ENCODE measurements at places on chromosomes 7 and 10.

DNA sequence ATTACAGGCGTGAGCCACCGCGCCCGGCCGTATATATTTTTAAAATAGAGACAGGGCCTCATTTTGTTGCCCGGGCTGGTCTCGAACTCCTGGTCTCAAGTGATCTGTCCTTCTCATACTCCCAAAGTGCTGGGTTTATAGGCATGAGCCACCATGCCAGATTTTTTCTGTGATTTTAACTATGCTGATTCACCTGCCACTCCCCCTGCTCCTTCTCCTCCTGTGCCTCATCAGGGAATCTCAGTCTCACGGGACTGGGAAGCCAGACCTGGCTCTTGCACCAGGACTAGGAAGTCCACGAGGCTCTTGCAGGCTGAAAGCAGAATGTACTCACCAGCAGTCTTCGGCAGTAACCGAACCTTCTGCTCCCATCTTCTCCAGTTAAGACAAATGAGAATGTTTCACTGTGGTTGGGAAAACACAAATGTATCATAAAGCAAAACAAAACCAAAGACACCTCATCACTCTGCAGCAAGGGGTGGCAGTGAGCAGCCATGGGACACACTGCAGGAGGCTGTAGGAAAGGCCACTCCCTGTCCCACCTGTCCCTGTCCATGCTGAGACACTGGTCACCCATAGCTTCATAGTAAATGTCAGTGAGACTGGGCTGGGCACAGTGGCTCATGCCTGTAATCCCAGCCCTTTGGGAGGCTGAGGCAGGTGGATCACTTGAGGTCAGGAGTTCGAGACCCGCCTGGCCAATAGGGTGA lies 78.7 kb upstream of the MKRN1 start:
- no peak for DNase-seq

DNA sequence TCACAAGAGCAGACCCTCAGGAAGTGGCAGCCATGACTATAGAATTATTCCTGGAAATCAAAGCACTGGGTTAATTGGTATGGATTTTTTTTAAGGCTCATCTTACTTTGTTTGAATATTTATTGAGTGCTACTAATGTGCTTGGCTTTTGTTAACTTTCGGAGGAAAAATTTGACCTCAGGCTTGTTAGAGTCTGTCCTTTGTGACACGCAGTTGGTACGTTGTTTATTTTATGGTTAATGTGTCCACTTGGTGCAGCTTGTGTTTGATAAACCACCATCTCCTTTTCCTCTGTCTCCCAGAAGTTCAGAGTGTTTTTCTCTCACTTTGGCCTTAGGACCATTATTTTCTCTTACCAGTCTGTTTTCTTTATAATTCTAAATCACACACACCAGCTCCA lies 268.6 kb downstream of the SDK1 start:
- no peak for DNase-seq

GRCh38 chr7:20700453-20701227 lies 85.2 kb downstream of the ABCB5 start:
- DNase-seq: no peak

DNA sequence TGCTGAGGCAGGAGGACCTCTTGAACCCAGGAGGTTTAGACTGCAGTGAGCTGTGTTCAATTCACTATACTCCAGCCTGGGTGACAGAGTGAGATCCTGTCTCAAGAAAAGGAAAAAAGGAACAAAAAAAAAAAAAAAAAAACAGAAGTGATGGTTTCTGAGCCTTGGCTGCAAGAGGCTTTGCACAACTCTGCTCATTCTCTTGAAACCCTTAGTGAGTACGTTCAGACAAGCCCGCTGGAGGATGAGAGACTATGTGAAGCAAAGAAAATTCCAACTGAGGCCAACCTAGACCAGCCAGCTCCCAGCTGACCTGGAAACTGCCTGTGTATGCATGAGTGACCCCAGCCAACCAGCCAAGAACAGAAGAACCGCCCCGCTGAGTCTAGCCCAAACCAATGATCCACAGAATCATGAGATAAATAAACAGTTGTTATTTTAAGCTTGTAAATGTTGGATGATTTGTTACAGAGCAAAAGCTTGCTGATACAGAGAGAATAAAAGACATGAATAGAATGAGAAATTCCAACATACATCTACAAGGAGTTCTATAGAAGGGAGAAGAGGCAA lies 50.6 kb upstream of the FZD9 start:
- no peak for DNase-seq

DNA sequence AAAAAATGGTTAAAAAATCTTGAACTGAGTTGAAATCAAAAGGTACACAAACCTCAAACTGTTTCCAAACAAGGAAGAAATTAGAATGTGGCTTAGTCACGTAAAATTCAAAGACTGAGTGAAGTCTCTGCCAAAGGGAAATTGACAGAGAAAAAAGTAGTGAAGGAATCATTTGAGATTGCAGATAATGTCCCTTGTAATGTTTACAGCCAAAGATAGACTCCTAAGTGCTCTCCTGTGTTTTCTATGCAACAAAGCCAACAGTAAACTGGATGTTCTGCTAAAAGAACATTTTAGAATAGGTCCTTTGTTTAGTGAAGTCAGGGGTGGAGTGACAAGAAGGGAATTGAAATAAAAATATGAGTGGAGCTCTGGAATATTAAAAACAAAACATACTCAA lies 117.9 kb downstream of the ITGA8 start:
- DNase-seq: no peak

All from thoracic aorta (tissue), 2 donors.